Caudate nucleus (tissue), 63 donors: ENCODE measurements at places on chromosomes 2 and 18.

DNA sequence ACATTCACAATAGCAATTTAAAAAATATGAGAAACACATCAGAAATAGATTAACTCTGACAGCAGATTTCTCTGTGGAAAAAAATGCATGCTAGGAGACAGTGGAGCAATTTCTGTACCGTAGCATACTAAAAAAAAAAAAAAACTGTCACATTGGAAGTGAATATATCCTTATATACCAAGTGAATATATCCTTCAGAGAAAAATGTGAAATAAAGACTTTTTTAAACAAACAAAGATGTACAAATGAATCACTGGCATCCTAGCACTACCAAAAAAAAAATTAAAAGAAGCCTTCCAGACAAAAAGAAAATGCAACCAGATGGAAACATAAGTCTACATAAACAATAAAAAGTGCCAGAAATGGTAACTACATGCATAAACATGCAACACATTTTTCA, 169.4 kb downstream of the NBAS start:
- no peak for DNase-seq

GRCh38 chr2:170930131-170930990, 1.3 kb downstream of the GORASP2 start:
- no peak for DNase-seq

DNA sequence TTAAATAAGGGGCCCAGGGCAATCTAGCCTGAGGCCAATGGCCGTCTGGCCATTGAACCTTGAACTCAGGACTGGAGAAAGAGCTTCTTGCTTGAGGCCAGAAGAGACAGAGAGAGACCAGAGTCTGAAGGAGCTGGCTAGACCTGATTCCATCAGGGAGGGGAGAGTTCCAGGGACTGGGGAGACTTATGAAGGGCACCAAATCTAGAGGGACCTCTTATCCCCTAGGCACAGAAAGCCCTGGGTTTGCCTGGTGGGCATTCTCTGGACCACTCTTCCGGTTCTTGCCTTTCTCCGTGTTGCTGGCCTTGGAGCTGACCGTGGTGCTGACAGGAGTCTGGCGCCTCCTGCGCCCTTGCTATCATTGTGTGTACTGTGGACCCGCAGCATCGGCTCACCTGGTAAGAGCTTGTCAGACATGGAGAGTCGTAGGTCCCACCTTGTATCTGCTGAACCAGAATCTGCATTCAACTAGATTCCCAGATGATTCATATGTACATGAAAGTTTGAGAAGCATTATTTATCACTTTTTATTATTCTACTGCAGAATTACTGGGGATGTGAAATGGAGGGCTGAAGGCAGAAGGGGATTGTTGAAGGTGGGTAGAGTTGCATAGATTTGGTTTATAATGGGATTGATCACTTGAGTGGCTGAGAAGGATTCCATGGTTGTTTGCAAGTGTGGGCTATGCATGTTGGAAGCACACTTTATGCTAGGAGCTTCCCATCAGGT, 4.3 kb upstream of the TRPM8 start:
- no peak for DNase-seq

DNA sequence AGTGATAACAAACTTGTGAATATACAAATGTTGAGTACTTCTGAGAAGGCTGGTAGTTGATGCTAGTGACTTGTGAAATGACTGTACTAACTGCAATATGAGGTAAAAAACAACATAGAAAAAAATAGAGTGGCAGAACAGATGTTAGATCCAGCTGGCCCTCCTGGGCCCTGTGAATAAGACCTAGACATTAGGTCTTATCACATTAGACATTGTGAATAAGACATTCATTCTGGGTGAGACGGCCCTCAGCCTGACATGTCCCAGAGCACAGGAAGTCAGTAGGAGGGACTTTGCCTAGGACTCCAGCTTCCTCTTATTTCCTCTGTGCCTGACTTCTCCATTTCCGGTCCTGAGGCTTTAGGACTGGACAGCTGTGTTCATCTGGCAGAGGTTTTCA, 22.9 kb downstream of the DOK1 start:
- DNase-seq, result no peak

DNA sequence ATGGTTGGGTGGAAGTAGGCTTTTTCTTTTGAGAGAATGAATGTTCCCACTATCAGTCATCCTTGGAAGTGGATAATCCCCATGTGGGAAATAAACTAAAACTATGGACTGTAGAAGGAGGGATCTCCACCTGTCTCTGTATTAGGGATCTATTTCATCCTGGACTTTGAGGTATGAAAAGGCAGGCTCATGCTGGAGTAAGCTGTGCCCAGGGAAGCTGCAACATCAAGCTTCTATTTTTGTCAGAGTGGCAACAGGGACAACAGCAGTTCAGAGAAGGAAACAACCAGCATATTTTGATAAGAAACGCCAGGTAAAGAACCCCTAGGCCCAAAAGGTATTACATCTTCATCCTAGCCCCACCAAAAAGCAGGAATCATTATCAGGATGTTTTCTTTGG, 122.0 kb downstream of the MDH1 start:
- no peak for DNase-seq

DNA sequence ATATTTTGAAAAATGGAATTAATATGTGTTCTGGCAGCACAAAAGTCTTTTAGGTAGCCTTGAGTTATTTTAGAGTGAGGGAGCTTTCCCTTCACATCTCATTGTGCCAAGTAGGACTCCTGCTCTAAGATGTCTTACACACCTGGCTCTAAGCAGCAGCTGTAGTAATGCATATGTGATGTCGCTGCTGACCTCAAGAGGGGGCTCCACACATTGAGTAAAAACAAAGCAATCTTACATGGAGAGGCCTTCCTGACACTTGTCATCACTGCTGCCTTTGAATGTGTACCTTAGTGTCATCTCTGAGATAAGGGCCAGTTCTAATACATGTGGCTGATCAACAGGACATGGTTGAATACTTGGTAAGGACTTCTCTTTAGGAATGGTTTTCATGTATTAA, 75.8 kb downstream of the ACTR3 start:
- no peak for DNase-seq

DNA sequence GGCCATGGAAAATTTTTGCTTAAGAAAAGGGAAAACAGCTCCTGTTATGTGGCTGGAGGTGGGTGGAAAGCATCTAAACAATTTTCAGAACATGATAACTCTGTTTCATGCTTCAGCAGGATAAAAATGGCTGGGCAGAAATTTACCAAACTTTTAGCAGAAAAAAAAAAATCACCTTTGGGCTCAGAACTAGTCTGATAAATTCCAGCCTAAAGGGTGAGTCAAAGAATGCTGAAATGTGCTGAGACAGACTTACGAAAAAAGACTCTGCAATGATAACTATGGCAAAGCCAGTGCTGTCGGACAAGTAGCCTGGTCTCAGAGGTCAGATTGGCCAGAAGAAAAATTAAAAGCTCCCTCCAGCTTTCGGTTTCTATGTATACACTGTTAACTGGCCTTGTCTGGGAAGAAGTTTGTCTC, 123.6 kb downstream of the LRATD1 start:
- no peak for DNase-seq

- DNase-seq, result no peak
Observed at GRCh38 chr2:142222715-142223114, 91.9 kb upstream of the LRP1B start.

GRCh38 chr2:103139628-103140268, 377.9 kb downstream of the TMEM182 start:
- no peak for DNase-seq

DNA sequence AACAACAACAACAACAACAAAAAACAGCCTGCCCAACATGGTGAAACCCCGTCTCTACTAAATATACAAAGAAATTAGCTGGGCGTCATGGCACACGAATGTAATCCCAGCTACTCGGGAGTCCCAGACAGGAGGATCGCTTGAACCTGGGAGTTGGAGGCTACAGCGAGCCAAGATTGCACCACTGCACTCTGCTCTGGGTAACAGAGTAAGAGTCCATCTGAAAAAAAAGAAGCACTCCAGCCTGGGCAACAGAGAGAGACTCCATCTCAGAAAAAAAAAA, 344.1 kb upstream of the PLGLB2 start:
- no peak for DNase-seq

DNA sequence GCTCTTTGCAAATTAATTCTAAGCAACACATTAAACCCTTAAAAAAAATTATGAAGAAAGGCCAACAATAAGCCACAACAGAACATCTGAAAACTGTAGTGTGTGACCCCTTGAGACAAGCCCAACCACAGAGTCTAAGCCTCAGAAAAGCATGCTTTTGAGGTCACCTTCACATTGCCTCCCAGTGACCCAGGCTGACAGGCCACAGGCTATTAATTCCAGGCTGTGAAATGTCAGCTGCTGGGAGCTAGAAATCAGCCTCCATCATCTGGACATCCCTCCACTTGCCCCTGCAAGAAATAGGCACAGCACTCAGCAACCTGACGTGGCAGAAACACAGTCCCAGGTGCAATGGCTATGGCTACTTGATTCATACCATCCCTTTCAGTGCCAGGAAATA, 179.4 kb upstream of the ZFP36L2 start:
- no peak for DNase-seq

DNA sequence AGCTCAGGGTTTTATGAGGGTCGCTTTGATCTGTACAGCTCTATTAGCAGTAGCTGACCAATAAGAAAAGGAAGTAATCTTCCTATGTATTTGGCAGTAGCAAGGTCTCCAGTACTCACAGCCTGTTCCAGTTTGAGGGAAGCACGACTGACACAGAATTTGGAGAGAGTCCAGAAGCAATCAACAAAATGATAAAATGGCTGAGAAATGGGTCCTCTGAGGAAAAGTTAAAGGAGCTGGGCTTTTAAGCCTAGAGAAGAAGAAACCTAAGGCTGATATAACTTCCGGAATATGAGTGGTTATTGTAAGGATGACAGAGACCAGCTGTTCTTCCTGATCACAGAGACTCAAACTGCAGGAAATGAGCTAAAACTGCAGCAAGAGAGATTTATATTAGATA, 382.8 kb downstream of the GPD2 start:
- DNase-seq, result no peak

DNA sequence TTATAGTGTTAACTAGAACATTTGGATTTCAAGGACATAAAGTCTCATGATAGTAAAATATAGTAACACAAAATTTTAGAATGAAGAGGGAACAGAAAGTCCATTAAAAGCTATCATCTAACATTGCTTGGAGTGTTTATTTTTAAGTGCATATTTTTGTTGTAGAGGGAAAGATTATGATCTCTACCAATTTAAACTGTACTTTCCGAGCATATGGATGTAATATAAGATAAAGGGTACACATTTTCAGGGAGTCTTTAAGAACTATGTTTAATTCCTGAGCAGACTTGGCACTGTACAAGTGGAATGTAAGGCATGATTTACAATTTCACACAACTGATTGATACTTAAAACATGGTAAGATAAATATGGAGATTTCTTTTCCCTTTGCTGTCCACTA, 34.2 kb upstream of the ZNF804A start:
- no peak for DNase-seq
